ENCODE measurements at places on chromosomes 11 and 22.

GRCh38 chr11:66002648-66003225 is 434 bp downstream of the BANF1 start:
- no peak for DNase-seq

DNA sequence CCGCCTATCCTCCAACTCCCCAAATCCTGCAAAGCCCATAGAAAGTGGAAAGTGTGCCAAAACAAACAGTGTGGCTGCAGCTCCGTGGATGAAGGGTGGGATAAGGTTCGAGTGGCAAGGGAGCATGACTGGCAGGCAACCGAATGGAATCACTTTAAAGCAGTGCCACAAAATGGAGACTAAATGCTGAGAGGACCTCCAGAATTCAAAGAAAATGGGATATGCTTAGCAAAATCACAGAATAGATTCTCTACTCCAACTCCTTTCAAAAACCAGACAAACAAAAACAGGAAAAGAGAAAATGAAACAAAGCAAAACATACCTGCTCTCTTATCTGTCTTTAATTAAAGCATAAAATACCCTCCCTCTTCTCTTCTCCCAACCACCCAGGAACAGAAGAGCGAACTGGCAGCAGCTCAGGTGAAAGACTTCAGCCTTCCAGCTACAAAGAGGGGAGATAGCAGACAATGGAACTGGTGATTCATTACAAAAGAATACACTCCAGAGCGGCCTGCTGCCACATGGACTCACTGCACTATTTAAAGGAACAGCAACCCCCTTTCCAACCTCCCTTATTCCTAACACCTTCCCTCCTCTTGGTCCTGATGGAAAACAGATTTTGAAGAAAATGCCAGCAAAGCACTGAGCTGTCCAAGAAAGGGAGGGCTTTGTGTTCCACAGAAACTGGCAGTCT is 118.5 kb downstream of the APOL5 start:
- no peak for DNase-seq

DNA sequence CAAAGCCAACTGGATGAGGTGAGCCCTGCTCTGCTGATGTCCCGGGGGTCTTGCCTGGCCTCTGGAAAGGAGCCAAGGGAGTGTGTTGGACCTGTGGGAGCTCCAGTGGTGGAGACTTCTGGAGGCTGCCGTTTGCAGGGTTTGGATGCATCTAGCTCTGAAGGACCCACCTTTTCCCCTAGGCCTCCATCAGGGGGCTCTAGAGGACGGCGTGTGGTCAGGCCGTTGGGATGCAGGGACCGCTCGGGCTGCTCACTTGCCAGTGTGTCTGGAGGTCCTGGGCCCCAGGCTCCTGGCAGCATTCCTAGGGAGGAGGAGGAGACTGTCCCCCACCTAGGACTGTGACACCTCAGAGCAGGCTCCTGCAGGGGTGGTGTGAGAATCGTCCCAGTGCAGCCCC is 58.3 kb downstream of the PRDM11 start:
- DNase-seq: no peak

GRCh38 chr11:16900491-16900890 is 113.7 kb downstream of the PLEKHA7 start:
- no peak for DNase-seq

- DNase-seq: no peak
Measured at GRCh38 chr11:93198215-93198845, 539 bp upstream of the SLC36A4 start.

- DNase-seq: no peak
Measured at GRCh38 chr11:114564831-114565230, 5.2 kb upstream of the NXPE1 start.

DNA sequence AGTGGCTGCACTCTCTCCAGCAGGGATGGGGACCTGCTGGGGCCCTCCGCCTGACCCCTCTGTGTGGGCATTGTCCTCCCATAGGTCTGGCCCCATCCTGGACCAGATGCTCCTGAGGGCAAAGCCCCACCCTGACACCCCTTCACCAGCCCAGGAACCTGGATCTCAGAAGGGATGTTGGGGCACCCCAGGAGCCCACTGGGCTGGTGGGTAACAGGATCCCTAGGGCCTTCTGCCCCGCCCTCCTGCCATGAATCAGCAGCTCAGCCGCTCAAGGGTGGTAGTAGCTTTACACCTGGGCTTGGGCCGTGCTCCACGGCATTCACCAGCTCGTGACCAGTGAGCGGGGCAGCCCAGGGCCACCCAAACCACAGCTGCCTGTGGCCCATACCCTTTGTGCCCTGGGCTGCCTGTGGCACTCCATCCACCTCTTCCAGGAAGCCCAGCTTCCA is 1.0 kb upstream of the MAPK12 start:
- no peak for DNase-seq

- DNase-seq: peak; percentile 53
Measured at GRCh38 chr22:50271519-50271970, 1.4 kb upstream of the MAPK11 start.

DNA sequence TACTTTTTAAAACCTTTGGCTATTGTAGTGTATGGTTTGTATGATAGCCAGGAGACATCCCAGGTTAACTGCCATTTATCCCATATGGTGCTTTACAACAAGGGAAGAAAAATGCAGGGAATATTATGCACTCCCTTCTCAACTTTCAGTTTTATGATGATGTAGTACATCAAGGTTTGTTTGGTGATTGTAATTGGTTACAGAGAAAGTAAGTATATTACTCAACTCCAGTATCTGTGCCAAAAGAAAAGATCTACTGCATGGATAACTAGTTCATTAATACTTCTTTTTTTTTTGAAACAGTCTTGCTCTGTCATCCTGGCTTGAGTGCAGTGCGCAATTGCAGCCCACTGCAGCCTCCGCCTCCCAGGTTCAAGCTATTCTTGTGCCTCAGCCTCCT is 65.3 kb downstream of the BCL2L13 start:
- no peak for DNase-seq

GRCh38 chr22:46977656-46978343 is 215.3 kb downstream of the TBC1D22A start:
- no peak for DNase-seq

DNA sequence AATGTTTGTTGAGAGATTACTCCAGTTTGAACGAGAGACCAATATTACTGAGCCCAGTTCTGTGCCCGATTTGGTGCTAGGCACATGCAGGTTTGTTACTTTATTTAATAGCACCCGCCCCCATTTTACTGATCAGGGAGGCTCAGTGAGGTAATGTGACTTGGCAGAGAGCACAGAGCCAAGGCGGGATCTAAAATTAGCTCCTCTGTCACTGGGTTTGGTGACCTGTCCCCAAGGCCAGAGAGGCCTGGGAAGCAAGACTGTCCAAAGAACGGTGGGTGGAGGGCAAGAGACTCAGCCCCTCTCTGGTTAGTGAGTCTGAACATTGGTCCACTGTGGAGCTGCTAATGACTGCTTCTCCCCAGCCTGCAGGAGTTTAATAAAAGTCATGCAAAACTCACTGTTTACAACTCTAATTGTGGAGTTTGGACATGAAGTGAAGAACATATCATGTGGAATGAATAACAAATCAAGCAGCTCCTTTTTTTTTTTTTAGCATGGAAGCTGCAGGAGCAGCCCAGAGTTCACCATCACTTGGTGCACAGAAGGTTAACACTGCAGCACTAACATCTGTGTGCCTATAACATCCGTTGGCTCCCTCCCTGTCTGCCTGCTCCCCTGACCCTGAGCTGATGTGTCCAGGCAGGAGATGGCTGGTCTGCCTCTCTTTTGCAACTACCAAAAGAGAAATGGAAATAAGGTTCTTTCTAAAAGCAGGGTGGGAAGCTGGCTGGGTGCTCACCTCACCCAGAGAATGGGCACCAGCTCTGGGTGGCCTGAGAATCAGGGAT is 39.0 kb downstream of the CSNK2A3 start:
- no peak for DNase-seq

DNA sequence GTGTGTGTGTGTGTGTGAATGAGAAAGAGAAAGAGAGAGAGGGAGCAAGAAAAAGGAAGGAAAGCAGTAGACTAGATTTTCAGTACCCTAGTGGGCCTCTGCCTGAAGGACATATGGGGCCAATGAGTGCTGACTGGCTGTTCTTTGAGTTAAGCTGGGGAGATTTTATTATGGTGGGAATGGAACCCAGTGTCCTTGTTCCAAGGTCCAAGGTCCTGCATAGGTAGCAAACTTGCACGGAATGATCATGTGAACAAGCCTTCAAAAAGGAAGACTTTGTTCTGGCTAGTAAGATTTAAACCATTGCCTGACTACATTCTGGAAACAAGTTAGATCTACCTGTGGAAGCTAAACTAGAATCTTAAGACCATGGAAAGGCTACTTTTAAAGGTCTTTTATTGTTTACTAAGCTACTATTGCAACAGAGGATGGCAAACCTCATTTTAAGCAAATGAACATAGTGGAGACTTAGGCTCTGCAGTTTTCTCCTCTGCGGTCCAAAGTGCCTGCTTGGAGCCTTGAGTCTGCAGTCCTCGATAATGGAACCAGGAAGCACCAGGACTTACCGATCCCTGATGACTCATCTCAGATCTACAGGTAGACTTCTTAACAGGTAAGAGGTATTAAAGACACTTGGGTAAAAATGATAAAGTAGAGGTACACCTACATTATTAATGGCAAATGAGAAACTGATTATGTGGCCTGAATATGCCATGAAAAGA is 10.2 kb upstream of the GRAMD1B start:
- no peak for DNase-seq

DNA sequence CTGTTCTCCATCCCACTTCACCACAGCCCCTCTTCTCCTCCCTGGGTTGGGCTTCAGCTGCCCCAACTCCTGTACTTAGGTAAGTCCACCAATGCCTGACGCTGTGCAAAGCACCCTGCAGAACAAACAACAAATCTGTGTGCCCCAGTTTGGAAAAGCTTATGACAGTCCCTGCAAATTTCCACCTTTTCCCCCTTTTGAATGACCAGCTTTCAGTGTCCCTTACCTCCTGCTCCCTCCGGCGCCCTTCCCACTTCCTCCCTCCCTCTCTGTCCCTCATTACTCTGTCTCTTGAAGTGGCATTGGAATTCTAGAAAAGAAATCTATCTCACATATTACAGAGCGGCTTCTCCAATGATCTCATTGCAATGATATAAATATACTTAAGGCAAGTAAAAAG is 352.9 kb upstream of the B3GAT1 start:
- no peak for DNase-seq

DNA sequence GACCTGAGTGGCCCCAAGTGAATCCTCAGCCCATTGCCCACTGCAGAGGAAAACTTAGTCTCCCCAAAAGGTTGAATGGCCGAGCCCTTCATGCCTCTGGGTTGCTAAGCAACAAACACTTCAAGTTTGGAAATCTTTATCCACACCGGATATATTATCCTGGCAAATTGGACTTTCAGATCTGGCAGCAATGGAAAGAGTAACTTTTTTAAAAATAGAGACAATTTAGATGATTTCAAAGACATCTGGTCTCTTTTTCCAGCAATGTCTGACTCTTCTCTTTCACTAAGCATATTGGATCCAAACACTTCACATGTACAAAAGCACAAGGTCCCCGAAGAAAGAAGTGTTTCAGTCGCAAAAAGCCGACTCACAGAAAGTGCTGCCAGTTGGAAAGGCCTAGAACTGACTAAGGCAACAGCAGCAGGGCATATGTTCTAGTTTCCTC is 505.3 kb downstream of the SOX6 start:
- DNase-seq: no peak

GRCh38 chr11:66133216-66133775 is 63.2 kb downstream of the PACS1 start:
- no peak for DNase-seq

GRCh38 chr11:116176484-116177005 is 596.2 kb downstream of the BUD13 start:
- DNase-seq: no peak

- no peak for DNase-seq
Measured at GRCh38 chr11:125833016-125833415, at the start of gene PATE4. Gene PATE4, plus strand, starts transcription at chr11:125833316. Its CDS starts 44 bp downstream, at chr11:125833360.

- DNase-seq: no peak
Measured at GRCh38 chr11:5288108-5288905, 13.4 kb downstream of the OR51B4 start.

- no peak for DNase-seq
Measured at GRCh38 chr11:94279996-94280395, 24.4 kb upstream of the IZUMO1R start.

DNA sequence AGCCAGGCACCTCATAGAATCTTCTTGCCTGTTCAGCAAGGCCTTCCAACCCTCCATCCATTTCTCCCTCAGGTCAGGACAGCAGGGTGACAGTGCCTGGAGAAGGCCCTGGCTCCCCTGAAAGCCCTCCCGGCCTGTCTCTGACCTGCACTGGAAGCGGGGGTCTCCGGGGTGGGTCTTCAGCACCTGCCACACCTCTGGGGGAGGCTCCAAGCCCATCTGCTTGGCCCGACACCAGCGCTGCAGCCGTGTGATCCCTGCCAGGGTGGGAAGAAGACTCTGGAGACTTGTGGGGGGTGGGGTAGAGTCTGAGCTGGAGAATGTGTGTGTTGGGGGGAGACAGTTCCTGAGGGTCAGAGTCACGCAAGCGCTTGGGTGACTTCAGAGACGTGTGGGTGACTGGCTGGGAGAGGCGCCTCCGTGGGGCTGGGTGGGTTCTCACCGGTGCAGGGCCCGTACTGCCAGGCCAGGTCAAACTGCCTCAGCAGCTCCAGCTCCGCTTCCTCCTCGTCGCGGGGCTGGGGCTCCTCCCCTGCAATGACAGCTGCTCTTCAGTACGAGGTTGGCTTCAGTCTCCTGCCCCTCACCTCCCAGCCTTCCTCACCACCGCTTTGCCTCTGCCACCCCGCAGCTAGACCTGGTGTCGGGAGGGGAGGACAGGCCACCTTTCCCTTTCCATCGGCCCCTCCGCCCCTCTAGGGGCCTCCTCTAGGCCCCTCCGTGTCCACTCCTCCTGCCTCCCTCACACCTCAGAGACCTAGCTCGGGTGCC is 615 bp downstream of the POLD4 start:
- no peak for DNase-seq

DNA sequence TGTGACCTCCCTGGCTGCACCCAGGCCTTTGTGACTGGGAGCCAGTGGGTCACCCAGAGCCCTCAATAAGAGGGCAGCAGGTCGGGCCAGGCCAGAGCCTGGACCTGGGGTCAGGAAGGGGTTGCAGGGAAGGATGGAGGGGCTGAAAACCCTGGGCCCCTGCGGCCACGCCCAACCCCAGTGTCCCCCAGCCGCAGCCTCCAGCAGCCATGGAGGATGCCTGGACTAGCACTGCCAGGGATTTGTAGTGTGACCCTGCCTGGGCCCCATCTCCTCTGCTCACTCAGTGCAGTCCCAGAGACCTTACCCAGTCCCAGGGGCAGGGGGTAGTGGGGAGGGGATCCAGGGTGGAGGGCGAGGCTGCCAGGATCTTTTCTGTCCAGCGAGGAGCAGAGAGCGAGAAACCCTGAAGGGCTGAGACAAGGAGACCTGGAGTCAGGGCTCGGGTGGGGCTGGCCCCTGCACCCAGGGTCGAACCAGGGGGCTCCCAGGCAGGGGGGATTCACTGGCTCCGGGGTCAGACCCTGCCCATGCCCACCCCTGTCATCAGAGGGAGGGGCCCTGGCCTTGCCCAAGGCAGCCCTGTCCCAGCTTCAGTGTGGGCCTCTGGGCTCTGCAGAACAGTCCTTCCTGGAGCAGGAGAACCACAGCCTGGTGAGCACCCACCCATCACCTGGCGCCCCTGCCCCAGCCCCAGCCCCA is 187.5 kb downstream of the IGLL1 start:
- DNase-seq: no peak

DNA sequence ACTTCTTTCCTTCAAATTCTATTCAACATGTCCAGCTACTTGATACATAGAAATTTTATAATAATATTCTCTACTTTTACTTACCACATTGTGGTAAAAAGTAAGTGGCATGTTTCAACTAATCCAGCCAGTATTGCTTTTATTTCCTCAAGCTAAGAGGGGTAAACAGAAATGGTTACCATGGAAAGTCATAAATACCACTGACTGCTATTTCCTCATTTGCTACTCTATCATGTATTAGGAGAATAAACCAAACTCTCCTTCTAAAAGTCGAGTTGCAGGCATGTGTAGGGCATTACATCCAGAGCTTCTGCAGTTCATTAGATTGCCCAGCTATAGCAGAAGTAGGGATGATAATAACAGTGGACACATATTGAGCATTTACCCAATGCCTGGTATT is 208.4 kb downstream of the MAML2 start:
- DNase-seq: no peak

Data from stimulated activated CD4-positive, alpha-beta T cell treated with anti-CD3 and anti-CD28 coated beads, Interleukin-4, amount 100 ng/mL, for 48 hours (primary cell).